Stimulated activated CD4-positive, alpha-beta T cell treated with anti-CD3 and anti-CD28 coated beads, Interleukin-12 subunit alpha, Interleukin-12 subunit beta, amount 100 ng/mL, for 4 hours (primary cell): ENCODE measurements at places on chromosomes 3 and 15.

GRCh38 chr3:15633766-15634598, 32.4 kb downstream of the BTD start:
- no peak for DNase-seq

- no peak for DNase-seq
Observed at GRCh38 chr3:112116748-112117186, 16.3 kb downstream of the GCSAM start.

- DNase-seq = no peak
Observed at GRCh38 chr3:115931581-115931980, 308.3 kb downstream of the GAP43 start.

DNA sequence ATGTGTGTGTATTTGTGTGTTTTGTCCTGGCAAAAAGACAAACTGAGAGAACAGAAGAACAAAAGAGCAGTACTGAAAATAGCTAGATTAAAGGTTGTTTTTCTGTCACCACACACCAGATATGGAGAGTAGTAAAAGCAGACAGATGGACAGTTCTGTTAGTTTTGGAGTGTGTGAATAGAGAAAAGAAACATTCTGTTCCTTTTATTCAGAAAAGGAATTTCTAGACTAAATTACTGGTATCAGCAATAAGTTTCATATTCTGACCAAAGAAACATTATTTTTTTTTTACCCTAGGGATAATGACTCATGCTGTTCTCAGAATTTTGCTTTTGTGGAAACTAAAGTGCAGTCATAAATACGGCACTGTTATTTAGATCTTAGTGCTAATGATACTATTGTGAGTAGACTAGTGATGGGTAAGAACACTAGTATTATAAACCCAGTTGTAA, 32.9 kb downstream of the PIK3CA start:
- no peak for DNase-seq

- peak; percentile 68 for DNase-seq
Observed at GRCh38 chr3:46693038-46693891, at the start of gene ALS2CL. TSS of gene ALS2CL (minus strand) at chr3:46693679. CDS start at chr3:46689440, 4,239 bp downstream.

- DNase-seq = no peak
Observed at GRCh38 chr3:192011137-192011536, 550.2 kb downstream of the PYDC2 start.

GRCh38 chr3:151501171-151501922, 40.5 kb upstream of the IGSF10 start:
- no peak for DNase-seq

DNA sequence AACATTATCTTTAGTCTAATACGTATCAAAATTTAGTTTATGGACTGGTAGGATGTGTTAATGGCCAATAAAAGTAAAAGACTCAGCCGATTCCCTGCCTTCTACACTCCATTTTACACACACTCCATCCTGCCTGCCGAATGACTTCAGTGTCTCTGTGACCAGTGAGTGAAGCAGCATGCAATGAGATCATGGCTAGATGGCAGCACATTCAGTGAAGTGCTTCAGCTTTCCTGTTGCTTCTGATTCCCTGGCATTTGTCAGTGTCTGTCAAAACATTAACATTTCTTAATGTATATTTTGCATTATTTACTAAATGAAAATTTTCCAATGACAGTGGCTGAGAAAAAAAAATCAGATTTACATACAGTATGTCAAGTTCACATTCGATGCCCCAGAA, 412.0 kb downstream of the FHIT start:
- no peak for DNase-seq

DNA sequence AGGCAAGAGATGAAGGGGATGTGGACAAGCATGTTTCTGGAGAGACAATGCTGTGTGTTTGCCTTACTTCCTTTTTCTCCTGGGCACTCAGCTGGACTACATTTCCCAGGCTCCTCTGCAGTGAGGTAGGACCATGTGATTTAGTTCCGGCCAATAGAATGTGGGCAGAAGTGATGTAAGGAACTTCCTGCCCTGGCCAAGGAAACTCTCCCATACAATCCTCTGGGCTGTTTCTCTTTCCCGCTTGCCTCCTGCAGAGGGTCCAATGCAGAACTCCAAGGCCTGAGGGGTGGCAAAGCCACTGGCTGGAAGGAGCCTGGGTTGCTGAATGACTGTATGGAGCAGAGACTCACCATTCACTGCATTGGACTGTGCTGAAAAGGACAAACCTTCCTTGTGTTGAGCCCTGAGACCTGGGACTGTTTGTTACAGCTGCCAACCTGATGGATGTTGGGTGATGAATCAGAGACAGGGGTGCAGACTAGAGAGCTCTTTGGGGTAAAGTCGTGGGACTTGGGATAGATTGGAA, 82.7 kb upstream of the SLC6A6 start:
- no peak for DNase-seq

DNA sequence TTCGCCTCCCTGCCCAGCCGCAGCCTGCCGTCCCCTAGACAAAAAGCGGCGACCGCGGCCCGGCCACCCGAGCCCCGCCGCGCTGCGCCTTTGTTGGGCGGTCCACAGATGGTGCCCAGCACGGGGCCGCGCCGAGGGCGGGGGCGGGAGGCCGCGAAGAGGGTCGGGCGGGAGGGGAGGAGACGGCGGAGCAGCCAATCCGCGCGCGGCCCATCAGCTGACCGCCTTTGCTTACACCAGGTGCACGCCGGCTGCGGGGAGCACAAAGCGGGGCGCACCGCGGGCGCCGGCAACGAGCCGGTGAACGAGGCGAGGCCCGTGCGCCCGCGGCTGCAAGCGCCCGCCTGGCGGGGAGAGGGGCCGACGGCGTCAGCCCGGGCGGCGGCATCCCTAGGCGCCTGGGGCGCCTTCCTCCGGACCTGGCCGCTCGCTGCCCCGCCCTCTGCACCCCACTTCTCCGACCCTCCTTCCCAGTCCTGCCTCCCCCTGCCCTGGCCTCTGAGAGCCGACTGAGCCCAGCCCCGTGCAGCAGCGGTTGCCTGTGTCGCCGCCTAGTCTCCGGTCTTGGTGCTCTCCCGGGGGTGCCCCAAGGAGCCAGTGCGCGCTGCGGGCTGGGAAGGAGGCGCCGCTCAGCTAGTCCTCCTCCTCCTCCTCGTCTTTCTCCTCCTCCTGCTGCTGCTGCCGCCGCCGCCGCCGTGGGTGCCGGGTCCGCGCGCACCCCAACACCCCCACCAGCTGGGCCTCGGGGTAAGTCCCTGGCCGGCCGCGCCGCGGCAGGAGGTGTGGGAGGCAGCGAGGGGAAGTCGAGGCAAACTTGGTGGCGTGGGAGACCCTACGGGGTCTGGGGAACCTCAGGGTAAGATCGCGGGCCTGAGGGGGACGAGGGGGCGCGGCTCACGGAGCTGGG, at the start of gene LRRN1:
LRRN1 (plus strand) TSS at position 259 of the 907 bp plus-strand sequence. CDS start 45,211 bp downstream, outside the sequence.
- peak; percentile 31 for DNase-seq

- DNase-seq = no peak
Observed at GRCh38 chr3:186418671-186419145, 56.7 kb upstream of the DGKG start.

- no peak for DNase-seq
Observed at GRCh38 chr3:100407977-100408532, 6.7 kb downstream of the LNP1 start.

GRCh38 chr15:76108021-76108723, 48.4 kb downstream of the TMEM266 start:
- DNase-seq = no peak

GRCh38 chr3:182597621-182598041, 195.7 kb upstream of the ATP11B start:
- DNase-seq = no peak

GRCh38 chr3:23219117-23219516, 16.0 kb downstream of the UBE2E2 start:
- no peak for DNase-seq

GRCh38 chr15:31392761-31393401, 66.2 kb downstream of the KLF13 start:
- no peak for DNase-seq

- DNase-seq = no peak
Observed at GRCh38 chr3:72306800-72307341, 521.9 kb upstream of the PROK2 start.

GRCh38 chr3:170207717-170208116, 14.5 kb upstream of the PRKCI start:
- DNase-seq = no peak
